NT2/D1 (cell line): ENCODE measurements at places on chromosomes 2 and 18.

GRCh38 chr2:166246901-166247300 lies 119.1 kb upstream of the SCN1A start:
- no peak for DNase-seq

GRCh38 chr2:195697681-195698220 lies 40.7 kb downstream of the SLC39A10 start:
- DNase-seq: no peak

DNA sequence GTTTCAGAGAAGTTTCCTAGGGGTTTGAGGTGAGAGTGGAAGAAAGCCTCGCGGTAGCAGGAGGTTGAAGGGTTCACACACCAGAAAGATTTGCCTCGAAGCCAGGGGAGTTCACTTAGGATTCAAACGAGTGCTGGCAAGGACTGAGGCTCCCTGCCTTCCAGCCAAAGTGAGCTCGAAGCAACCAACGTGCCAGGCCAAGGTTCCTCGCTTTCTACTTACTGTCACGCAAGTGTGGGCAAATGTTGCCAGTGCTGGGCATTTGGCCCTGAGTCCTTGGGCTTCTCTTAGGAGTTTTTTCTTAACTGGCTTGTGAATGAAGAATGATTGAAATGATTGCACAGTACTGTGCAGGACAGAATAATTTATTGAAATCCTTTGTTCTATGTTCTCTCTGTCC lies 53.6 kb downstream of the TMEM178A start:
- no peak for DNase-seq

GRCh38 chr2:165205865-165206264 lies 2.0 kb upstream of the SCN3A start:
- DNase-seq: no peak

GRCh38 chr2:120447127-120447785 lies 101.3 kb downstream of the INHBB start:
- DNase-seq: no peak

GRCh38 chr2:61775956-61776570 lies 77.8 kb downstream of the FAM161A start:
- no peak for DNase-seq
